ENCODE measurements at places on chromosomes 16 and 17.

DNA sequence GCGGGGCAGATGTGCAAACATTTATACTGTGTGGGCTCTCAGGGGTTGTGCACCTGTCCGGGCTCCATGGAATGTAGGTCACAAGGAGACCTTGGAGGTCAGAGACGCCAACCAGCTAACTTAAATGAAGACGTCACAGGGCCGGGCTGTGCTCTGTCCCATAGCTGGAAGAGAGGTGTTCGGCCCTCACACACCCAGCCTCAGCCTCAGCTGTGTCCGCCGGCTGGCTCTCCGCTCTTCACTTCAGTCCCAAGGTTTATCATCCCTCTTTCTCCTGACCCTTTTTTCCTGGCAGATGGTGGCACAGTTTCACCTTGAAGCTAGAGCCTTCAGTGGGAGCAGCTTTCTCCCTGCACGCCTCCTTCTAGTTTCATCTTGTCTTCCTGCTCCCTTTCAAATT is 6.0 kb upstream of the RBFOX3 start:
- no peak for DNase-seq

DNA sequence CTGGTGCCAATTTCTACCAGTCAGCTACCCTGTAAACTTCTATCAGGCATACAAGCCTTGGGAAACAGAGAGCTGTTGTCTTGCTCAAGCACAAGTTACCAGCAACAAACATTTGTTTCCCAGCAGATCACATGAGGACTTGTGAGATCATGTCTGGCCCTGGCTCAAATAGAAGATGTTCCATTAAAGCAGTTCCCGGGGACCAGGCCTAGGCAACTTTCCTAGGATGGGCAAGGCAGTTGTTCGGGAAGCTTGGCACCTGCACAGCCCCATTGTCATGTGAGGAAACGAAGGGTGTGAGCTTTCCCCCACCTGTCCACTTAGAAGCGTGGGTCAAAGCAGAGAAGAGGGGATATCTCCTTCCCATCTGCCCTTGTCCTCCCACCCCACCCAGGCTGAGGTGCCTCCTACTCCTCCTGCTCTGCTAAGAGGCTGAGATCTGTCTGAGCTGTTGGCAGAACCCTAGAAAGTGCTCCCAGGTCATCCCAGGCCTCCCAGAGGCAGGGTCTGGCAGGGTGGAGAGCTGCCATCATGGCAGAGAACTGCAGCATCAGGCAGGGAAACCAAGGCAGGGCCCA is 11.2 kb upstream of the SLC47A2 start:
- DNase-seq: no peak

GRCh38 chr17:54882371-54882770 is 18.3 kb upstream of the TOM1L1 start:
- DNase-seq: no peak

DNA sequence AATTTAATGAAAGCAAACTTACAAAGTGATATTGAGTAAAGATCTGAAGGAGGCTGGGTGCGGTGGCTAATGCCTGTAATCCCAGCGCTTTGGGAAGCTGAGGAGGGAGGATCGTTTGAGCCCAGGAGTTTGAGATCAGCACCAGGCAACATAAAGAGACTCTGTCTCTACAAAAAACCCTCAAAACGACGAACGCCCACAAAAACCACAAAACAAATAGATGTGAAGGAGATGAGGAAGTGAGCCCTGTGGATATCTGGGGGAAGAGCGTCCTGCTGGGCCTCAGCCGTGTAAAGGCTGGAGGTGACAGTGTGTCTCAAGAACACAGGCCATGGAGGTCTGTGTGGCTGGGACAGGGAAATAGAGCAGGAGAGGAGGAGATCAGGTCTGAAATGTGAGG is 68.8 kb downstream of the ITFG1 start:
- no peak for DNase-seq

- no peak for DNase-seq
Observed at GRCh38 chr17:44820631-44821212, 9.4 kb downstream of the GJC1 start.

- DNase-seq: no peak
Observed at GRCh38 chr16:23453338-23454052, 506 bp upstream of the COG7 start.

GRCh38 chr16:2512735-2513404 is 882 bp upstream of the ATP6V0C start:
- DNase-seq: no peak

- DNase-seq: no peak
Observed at GRCh38 chr17:5821803-5822202, 237.5 kb upstream of the NLRP1 start.

DNA sequence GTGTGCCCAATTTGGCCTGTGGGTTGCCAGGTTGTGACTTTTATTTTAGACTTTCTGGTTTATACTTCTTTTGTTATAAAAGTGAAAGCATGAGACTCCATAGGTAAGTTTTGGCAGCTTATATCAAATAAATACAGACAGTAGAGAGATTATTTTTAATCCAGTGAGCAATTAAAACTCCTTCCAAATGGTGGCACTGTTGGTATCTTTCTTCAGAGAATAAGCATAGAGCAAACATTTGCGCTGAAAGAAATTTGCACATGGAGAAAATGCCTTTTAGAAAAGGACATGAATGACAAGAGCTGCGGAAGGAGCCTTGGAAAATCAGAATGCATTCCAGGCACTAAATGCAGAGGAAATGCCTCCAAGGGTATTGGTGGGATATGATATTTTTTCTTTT is 46.1 kb upstream of the DNAJA2 start:
- DNase-seq: no peak

- DNase-seq: no peak
Observed at GRCh38 chr16:68528686-68529379, 10.3 kb upstream of the ZFP90 start.

DNA sequence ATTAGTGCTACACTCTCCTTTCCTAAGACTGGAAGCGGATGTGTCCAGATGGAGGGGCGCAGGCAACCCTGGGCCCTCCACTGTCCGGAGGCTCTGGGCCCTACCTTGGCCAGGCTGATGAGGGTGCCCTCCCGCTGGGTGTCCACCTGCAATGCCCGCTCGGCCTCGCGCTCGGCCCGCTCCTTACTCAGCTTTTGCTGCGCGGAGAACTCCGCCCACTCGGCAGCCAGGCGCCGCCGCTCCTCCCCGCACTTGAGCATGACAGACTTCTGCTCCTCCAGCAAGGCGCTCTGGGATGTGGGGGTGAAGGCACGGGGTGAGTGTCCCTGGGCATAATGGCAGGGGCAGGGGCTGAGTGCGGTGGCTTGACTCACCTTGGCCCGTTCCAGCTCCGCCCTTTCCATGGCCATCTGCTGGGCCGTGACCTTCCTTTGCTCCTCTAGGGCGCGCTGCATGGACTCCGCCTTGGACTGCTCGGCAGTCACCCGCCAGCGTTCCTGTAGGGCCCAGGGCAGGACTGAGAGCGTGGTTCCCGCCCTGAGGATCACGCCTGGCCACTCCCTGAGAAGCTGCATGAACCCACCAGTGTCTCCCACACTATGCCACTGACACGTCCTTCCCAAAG is 10.1 kb upstream of the MRPL38 start:
- no peak for DNase-seq

DNA sequence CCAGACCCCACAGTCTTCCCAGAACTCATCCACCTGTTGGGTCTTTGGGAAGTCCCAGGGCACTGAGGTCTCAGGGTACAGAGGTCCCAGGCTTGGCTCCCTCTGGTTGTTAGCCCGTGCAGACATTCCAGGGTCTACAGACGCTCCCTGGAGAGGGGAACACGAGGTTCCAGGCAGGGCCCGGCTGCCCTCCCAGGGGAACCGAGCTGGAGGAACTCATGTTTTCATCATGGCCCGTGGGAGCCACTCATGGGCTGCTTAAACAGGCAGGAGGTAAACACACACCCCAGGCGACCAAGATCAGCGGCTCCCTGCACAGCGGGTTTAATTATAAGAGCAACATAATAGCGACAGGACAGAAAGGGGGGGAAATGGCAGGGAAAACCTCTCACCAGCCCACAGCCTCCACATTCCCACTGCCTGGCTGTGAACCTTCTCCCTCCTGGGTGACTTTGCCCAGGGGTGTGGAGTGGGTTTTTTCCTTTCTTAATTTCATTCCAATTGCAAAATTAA is 36.5 kb downstream of the TRARG1 start:
- DNase-seq: no peak

DNA sequence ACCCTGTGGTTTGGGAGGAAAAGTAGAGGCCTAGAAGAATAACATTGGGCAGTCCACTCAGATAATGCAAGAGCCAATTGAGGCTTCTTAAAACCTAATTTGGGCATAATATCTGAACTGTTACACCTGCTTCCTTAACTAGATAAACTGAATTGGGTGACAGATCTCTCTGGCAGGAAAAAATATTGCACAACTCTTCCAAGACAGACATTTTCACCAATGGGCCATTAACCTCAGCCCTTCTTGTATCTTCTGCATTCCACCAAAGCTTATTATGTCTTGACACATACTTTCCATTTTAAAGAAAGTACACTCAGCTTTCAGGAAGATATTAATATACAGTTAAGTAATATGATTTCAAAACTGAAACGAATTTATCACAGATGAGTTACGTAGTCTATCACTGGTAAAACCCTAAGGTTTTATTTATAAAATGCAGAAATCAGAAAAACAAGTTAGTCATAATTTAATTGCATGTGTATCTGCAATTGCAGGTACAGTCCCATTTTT is 79.9 kb upstream of the MON1B start:
- no peak for DNase-seq

DNA sequence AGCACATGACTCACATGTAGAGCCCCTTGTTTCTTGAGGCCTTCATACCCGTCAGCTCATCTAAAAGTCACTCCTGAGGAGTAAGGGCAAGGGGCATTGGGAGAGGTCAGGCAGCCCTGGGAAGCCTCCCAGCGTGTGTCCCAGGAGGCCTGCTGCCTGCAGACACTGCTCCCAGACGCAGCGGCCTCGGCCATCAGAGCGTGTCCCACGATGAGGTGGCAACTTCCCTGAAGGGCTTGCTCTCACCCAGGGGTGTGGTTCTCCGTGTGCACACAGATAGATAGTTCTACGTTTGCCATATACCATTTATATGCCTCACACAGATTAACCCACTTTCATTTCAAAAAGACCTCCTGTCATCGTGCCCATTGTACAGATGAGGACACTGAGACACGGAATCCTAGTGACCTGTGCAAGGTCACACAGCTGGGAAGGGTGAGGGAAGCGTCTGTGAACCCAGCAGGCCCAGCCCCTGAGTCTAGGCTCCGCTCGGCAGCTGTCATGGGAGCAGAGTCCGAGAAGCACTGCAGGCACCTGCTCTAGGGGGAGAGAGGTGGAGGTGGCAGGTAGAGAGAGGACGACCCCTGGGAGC is 8.3 kb downstream of the TUBB3 start:
- no peak for DNase-seq
